ENCODE measurements at places on chromosomes 7 and 10.
A peak's percentile ranks its signal among the peaks of the same experiment; 100 is the strongest.

GRCh38 chr7:34073676-34074075, 168.3 kb downstream of the BMPER start:
- no peak for DNase-seq

DNA sequence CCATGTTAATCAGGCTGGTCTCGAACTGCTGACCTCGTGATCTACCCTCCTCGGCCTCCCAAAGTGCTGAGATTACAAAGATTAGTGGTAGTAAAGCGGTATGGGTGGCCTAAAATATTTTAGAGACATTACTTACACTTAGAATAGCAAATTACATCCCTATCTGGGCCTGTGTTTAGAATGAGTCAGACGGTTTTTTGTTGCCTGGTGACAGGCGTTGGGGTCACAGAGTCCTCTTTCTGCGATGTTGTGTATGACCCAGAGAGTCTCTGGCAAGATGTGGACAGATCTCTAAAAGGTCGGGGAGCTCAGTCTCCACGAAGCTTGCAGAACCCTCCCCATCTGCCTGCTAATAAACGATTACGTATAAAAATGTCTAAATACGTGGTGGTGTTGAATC, 39.6 kb upstream of the PRKCQ start:
- DNase-seq, result no peak

DNA sequence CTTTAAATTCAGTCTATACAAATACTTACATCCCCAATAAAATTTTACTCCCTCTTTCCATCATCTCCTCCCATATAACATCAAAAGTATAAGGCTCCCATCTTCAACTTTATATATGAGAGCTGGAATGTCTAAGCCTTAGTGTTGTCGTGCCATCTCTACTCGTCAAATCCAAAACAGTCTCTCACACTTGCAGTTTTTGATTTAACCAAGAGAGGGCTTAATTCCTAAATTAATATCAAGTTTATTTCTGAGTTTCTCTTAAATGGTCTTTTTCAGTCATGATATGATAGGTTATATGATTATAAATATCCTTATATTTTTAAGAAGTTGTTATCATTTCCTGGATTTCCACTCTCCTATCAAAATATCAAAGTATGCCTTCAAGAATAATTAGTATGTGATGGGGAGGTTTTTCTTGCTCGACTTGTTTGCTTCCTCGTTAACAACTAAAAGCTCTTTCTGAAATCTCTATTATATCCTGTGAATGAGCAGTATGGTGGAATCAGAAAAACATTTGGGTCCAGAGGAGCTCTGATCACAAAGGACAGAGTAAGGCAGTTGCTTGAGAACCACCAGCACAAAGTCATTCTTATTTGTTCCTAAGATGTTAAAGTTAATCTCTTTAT, 12.5 kb upstream of the LIPK start:
- peak; percentile 1 for DNase-seq

DNA sequence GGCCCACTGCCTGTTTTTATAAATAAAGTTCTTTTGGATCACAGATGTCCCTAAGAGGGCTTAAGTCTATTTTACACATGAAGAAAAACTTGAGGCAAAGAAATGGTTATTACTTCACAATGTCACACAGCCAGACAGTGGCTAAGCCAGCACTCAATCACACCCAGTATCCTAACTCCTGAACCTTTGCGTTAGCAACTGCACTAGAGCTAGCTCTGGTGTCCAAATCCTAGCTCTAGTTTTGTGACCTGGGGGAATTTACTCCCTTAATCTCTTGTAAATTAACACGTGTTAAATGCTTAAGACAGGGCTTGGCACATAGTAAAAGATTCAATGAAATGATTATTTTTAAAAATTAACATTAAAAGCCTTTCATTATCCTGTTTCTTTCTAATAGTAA, 49.0 kb upstream of the TPK1 start:
- no peak for DNase-seq

DNA sequence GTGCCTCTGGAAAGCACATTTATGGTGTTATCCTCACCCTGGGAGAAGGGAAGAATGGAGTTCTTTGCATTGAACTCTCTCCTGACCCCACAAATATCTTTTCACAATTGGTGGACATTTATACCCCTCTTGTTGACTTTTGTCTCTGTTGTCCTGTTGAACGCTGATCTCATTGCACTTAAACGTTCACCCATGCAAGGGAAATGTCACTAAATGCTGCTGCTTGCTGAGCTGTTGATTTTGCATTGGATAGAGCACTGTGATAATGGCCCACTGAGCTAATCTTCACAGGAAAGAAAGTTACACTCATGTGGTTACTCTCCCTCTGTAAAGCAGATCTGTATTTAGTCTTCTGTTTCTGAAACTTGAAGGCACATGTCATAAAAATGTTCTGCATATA, 133.4 kb downstream of the FZD1 start:
- DNase-seq, result no peak

GRCh38 chr7:2307690-2308107, 6.5 kb downstream of the SNX8 start:
- DNase-seq, result no peak

DNA sequence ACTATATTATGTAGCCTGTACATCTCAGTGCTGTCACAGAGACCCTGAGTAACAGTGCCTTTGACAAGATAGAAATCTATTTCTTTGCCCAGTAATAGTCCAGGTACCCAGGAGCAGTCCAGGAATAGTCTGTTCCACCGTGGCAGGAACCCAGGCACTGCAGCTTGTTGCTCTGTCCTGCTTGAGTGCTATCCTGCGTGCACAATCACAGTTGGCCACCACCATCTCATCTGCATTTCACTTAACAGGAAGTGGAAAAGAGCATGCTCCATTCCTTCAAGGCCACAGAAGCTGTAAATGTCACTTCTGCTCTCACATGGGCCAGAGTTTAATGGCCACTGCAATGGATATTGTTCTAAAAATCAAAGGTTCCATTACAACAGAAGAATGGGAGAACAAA, 61.5 kb upstream of the PRR15 start:
- DNase-seq, result no peak

DNA sequence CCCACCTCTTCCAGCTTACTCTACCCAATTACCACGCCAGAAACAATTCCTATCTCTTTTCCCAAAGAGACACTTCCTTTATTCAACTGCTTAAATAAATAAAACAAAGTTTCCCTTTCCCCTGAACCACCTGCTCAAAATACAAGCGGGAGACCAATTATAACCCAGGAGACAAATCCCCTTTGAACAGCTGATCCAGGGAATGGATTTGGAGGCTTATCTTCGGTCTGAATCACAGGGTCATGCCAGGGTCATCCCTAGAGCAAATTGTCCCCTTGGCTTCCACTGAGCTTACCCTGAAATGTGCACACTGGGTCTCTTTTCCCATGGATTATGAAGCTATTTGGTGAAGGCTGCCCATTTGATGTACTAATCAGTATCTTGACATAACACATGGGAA, 99.9 kb upstream of the JAZF1 start:
- no peak for DNase-seq

- no peak for DNase-seq
Measured at GRCh38 chr10:76318211-76318610, 886.8 kb downstream of the LRMDA start.

GRCh38 chr7:36971515-36972139, 247.3 kb upstream of the AOAH start:
- DNase-seq, result no peak

DNA sequence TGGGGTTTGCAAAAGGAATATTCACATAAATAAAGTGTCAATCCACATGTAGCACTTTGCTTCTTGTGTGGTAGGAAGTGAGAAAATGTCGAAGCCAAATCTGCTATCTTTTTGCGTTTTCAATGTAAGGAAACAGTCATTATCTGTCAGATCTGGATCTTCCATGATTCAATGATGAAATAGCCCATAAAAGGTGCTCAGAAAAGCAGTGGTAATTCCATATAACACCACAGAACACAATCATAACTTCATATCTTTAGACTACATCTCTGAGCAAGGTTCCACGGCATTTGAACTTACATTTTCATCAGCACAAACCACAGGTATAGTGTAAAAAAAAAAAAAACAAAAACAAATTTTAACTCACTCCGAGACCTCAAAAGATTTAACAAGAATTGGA, 39.9 kb upstream of the EGR2 start:
- no peak for DNase-seq

DNA sequence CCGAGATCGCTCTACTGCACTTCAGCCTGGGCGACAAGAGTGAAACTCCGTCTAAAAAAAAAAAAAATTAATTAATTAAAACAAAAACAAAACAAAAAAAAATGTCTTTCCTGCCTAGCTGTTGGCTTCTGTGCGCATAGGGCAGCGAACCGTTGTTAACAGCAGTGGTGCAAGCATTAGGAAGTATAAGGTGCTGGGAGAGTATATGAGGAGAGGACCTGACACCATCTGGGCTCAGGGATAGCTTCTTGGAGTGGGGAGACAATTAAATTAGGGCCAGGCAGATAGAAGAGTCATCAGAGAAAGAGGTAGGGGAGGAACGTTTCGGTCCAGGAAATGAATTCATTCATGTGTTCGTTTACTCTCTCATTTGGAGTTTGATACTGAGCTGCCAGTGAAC, 46.2 kb upstream of the EZH2 start:
- no peak for DNase-seq

DNA sequence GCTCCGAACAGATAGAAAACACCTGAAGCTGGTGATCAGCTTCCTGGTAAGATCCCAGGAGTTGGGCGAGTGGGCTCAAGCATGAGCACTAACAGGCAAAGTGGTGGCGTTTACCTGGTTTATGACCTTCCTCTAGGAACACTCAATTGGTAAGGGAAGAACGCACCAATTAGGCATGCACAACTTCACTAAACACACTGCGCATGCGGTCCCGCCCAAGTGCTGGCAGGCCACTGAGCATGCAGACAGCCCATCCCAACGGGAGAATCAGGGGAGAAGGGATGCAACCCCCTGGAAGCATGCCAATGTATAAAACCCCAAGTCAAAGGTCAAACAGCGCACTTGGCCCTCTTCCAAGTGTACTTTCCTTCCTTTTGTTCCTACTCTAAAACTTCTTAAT, 70.4 kb downstream of the LYZL2 start:
- no peak for DNase-seq

DNA sequence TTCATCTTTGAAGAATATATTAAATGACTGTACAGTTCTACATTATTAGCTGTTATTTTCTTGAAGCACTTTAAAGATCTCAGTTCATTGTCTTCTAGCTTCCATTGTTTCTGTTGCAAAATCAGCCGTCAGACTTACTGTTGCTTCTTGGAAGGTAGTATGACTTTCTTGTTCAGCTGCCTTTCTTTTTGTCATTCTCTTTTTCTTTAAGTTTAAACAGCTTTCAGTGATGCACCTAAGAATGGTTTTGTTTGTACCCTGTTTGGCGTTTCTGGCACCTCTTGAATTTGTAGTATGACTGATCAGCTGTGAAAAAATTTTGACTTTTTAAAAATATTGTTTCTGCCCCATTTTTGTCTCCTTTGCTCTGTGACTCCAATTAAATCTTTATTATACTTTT, 9.3 kb downstream of the MKLN1 start:
- DNase-seq, result no peak

DNA sequence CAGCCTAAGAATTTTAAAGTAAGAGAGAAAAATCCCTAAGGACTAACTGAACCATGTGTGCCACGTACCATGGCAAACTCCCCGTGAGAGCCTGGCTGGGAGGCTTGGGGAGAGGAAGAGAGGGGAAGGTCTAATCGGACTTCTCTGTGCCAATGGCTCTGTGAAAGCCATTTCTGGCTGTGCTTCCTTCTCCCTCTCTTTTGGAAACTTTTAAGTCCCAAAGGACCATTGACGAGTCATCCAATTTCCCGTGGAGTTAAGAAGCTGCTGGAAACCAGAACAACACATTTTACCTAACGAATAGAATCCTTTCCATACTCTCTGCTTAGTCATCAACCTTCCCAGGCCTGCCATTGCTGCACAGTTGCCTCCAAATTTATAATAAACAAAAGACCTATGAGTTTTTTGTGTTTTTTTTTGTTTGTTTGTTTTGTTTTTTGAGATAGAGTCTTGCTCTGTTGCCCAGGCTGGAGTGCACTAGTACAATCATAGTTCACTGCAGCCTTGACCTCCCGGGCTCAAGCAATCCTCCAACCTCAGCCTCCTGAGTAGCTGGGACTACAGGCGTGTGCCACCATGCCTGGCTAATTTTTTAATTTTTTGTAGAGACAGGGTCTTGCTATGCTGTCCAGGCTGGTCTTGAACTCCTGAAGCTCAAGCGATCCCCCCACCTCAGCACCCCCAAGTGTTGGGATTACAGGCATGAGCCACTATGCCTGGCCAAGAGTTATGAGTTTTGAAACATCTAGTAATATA, 13.2 kb downstream of the LAMB1 start:
- no peak for DNase-seq

GRCh38 chr10:123117644-123118417, 17.9 kb upstream of the HMX3 start:
- DNase-seq, result no peak

DNA sequence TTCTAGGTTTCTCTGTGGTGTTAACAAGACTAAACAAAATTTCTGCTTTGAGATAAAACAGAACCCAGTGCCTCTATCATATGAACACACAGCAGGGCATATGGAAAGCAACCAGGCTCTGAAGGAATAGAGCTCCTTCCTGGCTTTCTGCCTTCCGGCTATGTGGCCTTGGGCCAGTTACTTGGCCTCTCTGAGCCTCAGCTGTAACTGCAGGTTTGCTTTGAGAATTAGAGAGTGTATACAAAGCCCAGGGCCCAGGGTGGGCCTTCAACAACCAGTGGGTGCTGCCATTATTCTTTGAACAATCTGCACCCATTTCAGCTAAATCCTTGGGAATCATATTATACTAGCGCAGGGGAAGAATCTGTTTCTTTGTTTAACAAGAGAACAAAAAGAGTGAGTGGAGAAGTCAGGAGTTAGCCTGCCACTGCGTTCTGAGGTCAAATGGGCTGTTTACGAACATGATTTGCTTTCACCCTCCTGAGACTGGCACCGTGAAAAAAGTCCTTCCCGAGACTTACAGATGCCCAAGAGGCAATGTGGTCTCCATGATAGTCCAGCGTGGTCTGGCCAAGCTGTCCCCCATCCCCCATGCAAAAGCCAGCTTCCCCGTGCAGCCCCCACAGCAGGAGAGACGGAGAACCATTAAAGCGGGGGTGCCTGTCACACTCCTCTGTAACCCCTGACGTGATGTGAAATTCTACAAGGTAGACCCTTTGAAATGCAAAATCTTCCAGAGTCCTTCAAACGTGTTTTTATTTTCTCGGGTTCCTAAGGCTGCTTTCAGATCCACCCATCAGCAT, 4.9 kb downstream of the FAM53B start:
- no peak for DNase-seq

GRCh38 chr10:35561715-35562114, 43.4 kb upstream of the GJD4 start:
- DNase-seq, result no peak

GRCh38 chr7:132475669-132476116, 100.6 kb downstream of the PLXNA4 start:
- DNase-seq, result no peak
